ENCODE measurements at places on chromosomes 1 and 21.

DNA sequence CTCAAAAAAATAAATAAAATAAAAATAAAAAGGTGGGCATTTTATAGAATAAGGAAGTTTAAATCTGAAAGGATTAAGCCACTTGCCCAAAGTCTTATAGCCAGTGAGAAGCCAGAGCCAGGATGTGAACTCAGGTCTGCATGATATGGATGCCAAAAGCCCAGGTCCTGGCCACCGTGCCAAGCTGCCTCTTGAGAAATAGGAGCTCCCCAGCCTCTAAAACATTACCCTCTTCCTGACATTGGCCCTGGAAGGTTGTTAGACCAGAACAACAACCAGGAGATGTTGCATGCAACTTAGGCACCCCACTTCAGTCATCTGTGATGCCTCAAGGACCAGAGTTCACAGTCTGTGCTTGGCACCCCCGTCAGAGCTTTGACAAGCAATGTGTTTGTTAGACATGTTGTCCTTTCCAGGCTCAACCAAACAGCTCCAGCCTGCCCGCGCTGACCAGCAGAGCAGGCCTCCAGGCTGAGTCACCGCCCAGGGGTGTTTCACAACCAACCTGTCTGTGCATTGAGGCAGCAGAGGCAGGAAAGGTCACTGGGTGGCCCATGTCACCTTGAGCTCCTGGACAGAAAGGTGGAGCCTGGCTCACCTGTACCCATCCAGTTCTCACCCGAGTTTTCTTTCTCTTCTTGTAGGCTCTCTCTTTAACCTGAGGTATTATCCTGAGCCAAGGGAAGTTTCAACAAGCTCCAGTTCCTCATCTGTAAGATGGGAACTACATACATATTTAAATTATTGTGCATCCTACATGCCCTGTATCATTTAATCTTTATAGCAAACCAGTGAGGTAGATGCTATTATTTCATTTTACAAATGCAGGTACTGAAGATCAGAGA, 14.9 kb upstream of the MED18 start:
- no peak for DNase-seq

GRCh38 chr1:169785267-169785666, 9.4 kb downstream of the METTL18 start:
- no peak for DNase-seq

DNA sequence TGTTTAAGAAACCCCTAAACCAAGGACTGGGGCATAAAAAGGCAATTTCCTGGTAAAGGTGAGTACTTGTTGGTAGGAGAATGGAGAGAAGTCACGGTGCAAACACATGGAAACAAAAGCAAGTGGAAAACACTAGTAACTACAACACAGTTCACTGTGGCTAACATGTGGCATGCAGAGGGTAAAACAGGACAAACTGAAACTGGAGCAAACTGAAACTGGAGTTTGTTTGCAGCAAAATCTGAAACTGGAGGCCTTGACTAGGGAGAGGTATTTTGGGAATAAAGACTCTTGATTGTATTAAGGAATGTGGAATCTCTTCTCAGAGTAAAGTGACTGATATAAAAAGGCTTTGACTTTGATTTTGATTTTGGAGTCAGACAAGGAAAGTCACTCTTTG, 376.3 kb upstream of the PRMT6 start:
- peak; percentile 31 for DNase-seq

DNA sequence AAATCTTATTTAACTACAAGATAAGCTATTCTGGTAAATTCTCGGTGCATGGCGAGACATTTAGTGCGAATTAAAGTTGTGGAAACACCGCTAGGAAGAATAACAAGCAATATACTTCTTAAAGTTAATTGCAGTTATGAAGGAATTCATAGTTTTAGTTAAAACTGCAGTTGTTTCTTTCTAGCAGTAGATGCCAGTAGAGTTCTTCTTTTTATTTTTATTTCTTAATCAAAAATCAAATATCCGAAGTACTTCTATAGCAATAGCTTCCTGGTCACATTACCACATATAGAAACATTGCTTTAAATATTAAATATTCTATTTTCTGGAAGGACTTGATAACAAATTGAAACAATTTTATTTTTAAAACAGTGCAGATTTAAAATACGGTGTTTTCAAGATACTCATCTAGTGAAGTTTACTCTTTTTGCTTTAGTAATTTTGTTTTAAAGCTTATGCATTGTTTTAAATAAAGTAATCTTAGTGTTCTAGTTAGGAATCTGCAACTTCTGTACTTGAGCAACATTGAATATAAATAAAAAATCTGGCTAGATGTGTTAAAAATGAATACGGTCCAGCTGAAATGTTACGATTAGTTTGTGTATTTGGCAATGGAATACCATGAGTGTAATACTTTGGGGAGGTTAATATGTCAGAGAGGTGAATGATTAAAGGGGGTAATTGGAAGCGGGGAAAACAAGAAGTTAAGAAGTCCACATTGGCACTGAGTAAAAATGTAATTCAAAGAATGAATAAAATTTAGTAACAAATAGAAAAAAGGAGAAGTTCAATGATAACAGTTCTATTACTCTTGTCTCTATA, 2.7 kb upstream of the PRKACB start:
- DNase-seq, result no peak

DNA sequence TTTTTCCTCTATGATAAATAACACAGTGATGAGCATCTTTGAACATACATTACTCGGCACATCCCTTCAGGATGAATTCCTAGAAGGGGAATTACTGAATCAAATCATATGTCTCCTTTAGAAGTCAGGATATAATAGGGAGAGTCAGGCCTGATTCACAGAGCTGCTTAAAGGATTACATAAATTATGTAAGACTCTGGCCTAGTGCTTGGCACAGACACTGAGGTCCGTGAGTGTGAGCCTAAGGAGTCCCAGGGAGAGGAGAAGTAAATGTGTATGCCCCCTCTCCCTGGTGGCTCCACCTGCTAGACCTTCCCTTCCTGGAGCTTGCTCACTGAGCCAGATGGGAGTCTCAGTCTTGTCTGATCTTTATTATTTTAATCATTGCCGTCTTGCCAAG, 8.6 kb upstream of the FOXE3 start:
- no peak for DNase-seq

GRCh38 chr1:34303218-34303617, 126.5 kb downstream of the C1orf94 start:
- no peak for DNase-seq

Measured in cerebellar cortex (tissue), 1 donor.